ENCODE measurements at places on chromosomes 3 and 15. TPM values are rescaled to one million over a fixed set of nuclear protein-coding genes. Genes with fewer than 3 reads are reported as not detected.

Gene RTP4
- 12.9 TPM for total RNA-seq

Gene LRRN1
- 1.4 TPM for total RNA-seq

Gene SLC28A2
- not detected for total RNA-seq

Gene AGBL1
- total RNA-seq, result not detected

Gene TGM5
- total RNA-seq, result 0.31 TPM

Gene STRC
- 0.52 TPM for total RNA-seq

Gene MAP6D1
- total RNA-seq, result 0.90 TPM

Gene CCR9
- total RNA-seq, result not detected

Gene GUCA1C
- total RNA-seq, result not detected

Gene ESYT3
- total RNA-seq, result 0.18 TPM

Gene TP63
- total RNA-seq, result not detected

Gene TYRO3
- 0.71 TPM for total RNA-seq

Gene RBM5
- 180 TPM for total RNA-seq

Gene ABTB1
- total RNA-seq, result 15.6 TPM

Gene CAMK2N2
- total RNA-seq, result not detected

Gene PLA2G4B
- total RNA-seq, result 8.9 TPM

Measured in activated CD8-positive, alpha-beta T cell treated with anti-CD3 and anti-CD28 coated beads, Interleukin-2, amount 10 ng/mL, durations not matched to agents 7 days and 5 days (primary cell).